A172 (cell line): ENCODE measurements at places on chromosomes 7 and 10. TPM values are rescaled to one million over a fixed set of nuclear protein-coding genes. Genes with fewer than 3 reads are reported as not detected.

CARD11 gene
- 16.9 and 23.0 TPM in 2 replicates for total RNA-seq

LEP gene
- not detected in 2 replicates for total RNA-seq

GRM3 gene
- total RNA-seq: not detected in 2 replicates

MSANTD7 gene
- total RNA-seq: 18.9 and 22.5 TPM in 2 replicates

ACHE gene
- total RNA-seq: 1.5 and 2.8 TPM in 2 replicates

PCLO gene
- 44.4 and 53.0 TPM in 2 replicates for total RNA-seq

CFTR gene
- 0.02 TPM in 1 of 2 replicates, not detected in the other for total RNA-seq
